AG08396 (cell line): ENCODE measurements at places on chromosomes 4 and X.

DNA sequence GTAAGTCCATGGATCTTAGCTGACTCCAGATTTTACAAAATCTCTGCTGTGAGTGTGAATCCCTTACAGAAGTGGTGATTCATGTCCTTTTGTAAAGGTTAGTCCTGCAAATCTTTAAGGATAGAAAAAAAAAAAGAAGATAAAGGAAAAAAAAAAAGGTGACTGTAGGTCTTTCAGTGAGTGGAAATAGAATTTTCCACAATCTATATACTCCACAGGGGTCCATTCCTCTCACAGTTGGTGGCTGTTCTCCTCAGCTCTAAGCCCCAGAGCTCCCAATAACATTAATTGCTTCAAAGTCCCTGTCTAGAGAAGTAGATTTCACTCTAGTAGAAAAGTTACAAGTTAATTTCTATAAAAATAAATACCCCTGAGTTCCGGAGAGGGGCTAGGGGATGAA, 189.1 kb downstream of the NDST4 start:
- no peak for DNase-seq

DNA sequence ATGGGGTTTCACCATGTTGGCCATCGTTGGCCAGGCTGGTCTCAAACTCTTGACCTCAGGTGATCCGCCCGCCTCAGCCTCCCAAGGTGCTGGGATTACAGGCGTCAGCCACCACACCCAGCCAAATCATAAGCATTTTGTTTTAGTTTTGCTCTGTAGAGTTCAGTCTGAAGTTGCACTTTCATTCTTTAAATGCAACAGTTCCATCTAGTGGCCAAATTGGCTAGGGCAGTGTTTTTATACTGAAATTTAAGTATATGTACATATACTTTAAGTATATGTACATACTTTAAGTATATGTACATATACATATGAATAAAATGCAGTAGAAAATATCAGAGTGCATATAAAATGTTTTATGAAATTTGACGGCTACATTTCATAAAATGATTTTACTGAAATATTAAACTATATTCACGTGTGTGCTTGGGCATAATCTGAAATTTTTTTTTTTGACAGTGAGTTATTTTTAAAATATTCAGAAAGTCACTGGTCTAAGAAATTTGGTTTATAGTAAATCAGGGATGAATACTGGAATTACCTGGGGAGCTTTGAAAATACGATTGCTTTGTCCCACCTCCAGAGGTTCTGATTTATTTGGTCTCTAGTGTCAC, 145.5 kb downstream of the NWD2 start:
- no peak for DNase-seq

DNA sequence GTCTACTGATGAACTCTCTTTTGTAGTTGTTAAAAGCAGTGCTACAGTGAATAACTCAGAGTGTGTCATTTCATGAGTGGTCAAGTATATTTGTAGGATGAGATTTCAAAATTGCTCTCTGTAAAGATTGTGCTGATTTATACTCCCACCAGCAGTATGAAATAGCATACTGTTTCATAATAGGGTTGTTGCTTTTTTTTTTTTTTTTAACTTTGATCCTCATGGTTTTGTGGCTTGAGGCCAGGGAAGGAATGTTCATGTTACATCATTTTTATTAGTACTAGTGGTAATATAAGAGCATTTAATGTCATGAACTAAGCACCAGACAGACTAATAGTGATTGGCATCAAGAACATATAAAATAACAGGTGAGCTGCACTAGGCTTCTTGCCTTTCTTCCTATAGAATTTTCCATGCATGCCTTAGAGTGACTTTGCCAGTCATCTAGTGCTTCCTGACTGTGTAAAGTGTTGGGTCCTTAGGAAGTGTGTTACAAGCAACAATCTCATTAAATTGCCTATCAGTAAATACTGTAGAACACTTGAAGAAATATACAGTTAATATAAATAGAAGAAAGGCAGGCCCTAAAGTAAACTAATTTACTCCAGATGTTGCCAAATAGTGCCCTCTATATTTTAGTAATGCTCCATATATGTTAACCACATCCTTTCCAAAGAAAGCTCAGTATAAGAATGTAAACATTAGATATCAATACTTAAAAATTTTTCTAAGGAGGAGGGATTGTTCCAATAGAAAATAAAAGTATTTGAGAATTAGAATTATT, 38.6 kb upstream of the MSMO1 start:
- DNase-seq, result peak; percentile 43

- no peak for DNase-seq
These were observed 192.4 kb upstream of the EDNRA start for GRCh38 chr4:147288512-147288911.
